ENCODE measurements at places on chromosomes 6 and 20.

DNA sequence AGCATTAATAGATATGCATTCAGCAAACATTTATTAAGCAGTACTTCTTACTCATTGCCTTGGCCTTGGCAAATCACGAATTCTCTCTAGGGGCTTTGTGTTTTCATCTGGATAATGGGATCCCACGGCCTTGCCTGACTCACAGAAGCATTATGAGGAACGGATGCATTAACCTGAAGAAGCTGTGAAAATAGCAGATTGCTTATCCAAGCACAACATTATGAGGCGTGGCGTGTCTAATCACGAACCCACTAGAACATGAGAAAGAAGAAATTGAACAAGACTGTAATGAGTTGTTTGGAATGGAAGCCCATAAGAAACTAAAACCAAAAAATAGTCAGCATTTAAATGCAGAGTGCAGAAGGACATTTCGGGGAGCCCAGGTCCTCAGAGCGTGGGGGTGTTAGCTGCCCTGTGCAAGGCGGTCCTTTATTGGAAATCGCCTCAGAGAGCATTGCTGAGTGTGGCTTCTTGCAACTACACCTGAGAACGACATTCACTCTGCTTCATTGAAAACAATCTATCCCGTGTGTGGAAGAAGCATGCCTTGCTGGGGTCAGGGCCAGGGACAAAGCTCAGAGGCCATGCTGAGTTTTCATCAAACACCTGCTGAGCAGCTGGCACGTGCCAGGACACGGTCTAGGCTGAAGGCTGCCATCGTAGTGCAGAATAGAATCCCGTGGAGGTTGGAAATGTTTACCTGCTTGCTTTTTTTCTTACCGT is 179.9 kb downstream of the ZDHHC14 start:
- DNase-seq, result no peak

DNA sequence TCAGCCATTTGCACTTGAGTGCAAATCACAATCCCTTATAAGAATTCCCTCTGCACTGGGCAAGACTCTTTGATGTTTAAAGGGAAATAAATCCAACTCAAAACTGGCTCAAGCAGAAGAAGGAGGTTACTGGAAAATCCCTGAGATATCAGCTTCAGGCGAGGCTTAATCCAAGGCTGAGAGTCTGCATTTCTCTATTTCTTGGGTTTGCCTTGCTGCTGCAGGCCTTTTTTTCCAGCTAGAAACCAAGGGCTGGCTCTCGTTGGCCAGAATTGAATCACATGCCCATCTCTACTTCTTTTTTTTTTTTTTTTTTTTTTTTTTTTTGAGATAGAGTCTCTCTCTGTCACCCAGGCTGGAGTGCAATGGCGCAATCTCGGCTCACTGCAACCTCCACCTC is 11.7 kb downstream of the HCK start:
- DNase-seq, result no peak

DNA sequence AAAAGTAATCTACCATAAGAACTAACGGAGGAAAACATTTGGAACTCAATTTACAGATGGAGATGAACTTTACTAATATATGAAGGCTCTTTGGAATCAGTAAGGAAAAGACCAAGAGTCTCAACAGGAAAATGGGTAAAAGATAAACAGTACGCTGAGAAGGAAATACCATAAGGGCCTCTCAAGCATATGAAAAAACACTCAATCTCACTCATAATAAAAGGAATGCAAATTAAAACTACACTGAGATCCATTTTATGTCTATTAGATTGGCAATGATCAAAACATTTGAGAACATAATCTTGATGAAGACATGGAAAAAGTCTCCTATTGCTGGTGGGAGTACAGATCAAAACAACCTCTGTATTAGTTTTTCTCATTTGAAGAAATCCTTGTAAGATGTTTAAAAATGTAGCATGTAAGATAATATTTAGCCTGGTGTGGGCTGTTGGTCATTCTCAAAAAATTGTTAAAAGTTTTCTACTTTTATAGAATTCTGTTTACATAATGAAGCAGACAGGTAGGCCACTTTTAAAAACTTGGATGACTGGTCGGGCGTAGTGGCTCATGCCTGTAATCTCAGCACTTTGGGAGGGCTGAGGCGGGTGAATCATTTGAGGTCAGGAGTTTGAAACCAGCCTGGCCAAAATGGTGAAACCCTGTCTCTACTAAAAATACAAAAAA is 14.5 kb downstream of the REV3L start:
- no peak for DNase-seq

- DNase-seq, result no peak
These were observed 5.8 kb upstream of the TBXT start for GRCh38 chr6:166173281-166173951.

DNA sequence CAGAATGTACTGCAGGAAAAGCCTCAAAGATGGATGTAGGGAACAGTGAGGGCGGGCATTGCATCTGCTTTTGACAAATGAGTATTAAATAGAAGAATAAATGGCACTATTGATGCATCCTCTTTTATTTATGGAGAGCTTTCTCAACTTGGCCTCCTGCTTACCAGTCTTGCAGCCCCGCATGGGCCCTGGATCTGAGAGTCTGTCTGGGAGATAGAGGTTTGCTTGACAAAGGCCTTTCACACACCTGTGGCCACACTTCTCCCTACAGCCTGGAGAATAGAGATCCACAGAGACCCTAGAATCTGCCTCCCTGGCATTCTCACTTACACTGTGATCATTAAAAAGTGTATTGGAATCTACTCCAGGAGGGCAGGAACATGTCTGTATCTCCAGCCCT is 203.8 kb upstream of the CDH4 start:
- DNase-seq, result no peak

GRCh38 chr6:149284904-149285303 is 32.6 kb upstream of the TAB2 start:
- no peak for DNase-seq

DNA sequence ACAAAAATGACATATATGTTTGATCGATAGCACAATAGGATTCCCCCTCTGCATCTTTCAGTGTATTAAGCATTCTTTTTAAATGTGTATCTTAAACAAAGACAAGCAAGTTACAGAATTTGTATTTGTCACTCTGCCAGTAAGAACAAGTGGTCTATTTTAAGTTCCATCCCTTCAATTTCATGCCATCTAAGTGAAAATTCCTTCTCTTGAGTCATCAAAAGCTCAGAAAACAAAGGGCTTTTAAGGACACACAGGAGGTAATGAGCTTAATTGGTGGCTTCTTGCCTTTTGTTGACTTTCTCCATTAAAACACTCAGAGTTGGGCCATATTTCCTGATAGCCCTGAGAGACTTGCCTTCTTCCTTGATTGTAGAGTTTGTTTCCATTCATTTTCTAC is 547.8 kb downstream of the TENT5A start:
- no peak for DNase-seq

- DNase-seq, result no peak
These were observed 108.8 kb downstream of the PPP1R14C start for GRCh38 chr6:150251566-150252186.

DNA sequence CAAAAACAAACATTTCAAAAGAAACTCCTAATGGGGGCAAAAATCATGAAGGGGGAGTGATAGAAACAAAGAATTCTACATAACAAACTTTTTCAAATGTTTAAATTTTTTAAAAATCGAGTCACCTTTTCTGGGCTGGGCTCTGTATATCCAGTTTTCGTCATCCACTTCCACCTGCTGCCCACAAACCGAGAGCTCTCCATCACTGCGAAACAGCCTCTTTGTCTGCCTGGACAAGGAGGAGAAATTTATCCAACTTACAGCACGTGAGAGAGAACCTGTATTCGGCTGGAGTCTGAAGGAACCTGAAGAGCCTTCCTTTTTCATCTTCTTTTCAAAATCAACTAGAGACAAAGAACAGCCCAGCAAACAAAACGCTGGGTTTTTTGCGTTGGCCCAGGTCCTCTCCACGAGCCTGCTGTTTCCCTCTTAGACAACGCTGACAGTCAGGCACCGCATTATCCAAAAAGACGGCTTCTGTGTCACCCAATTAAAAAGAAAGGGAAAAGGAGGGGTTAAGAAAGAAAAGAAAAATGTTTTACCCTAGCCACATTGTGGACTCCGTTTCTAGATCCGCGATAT is 72.4 kb upstream of the NHSL1 start:
- no peak for DNase-seq

DNA sequence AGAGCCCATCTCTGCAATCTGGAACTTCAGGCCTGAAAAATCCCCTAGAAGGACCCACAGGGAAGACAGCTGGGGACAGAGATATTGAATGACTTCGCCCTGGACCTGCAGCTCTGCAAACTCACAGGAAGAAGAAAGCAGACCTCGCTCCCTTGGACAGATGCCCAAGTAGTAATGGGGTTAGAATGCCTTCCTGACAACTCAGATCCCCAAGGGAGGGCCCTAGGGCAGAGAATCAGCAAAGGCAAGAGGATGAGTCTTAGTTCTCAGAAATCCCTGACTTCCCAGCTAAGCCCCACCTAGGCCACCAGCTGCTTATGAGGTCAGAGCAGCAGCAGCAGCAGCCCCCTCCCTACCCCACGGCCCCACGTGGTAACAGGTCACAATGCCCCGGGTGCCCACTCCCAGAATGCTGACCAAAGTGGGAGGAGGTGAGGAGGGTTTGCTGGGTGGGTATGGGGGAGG is at the start of gene C20orf141:
C20orf141 (plus strand) TSS at position 401 of the 465 bp plus-strand sequence. CDS start 198 bp downstream, outside the sequence.
- no peak for DNase-seq

GRCh38 chr6:43579171-43579570 is 3.2 kb downstream of the POLH start:
- DNase-seq, result no peak

DNA sequence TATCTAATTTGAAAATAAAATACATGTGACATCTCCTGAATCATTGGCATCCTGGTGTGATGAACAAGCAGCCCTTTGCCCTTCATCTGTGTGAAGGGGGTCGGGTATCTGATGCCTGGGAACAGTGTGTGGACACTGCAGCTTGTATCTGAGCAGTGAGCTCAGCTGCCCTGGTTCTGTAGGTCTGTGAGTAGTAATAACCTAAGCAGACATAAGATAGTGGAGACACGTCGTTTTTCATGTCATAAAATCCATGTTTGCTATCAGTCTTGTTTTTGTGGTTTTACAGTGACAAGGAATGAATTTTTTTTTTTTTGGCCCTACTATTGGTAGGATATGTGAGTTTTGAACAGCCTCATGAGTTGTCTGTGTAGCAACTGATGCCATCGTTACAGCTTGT is 133.0 kb downstream of the JARID2 start:
- DNase-seq, result no peak

- DNase-seq, result no peak
These were observed 63.0 kb upstream of the TXNDC5 start for GRCh38 chr6:7973584-7973983.

GRCh38 chr6:33918175-33918695 is 114.4 kb upstream of the MLN start:
- no peak for DNase-seq

DNA sequence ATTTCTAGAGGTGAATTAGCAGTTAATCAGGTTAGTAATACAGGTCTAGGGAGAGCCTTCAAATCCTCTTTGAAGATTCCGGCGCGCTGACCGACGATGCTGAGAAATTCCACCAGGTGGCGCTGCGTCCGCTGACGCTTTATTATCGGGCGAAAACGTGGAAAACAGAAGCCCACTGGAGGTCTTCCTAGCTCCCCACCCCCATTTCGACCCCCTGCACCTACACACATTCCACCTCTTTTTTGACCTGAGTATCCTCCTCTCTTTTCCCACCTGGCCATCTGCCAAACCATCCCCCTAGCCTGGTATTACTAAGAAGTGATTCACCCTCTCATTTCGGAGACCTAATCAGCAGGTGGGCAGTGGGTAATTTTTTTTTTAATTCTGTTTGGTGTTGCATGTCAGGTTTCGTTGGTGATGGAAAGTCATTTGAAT is 65.4 kb upstream of the RIN2 start:
- peak; percentile 11 for DNase-seq

- no peak for DNase-seq
These were observed 725.7 kb upstream of the FLRT3 start for GRCh38 chr20:15063081-15063480.

DNA sequence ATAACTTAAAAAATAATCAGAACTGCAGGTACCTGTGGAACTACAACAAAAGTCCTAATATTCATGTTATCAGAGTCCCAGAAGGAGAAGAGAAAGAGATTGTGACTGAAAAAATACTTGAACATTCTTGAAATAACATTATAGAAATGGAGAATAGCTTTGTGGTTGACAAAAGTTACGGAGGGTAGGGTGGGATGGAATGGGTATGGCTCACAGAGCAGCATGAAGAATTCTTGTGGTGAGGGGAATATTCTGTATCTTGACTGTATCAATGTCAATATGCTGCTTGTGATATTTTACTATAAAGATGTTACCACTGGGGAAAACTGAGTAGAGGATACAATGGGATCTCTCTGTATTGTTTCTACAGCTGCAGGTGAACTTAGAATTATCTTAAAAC is 122.5 kb downstream of the DST start:
- DNase-seq, result no peak

GRCh38 chr20:48205281-48205782 is 420.1 kb upstream of the SULF2 start:
- no peak for DNase-seq

GRCh38 chr20:5696011-5696559 is 54.1 kb upstream of the SHLD1 start:
- no peak for DNase-seq

- no peak for DNase-seq
These were observed 110.4 kb downstream of the BANF2 start for GRCh38 chr20:17810062-17810631.

DNA sequence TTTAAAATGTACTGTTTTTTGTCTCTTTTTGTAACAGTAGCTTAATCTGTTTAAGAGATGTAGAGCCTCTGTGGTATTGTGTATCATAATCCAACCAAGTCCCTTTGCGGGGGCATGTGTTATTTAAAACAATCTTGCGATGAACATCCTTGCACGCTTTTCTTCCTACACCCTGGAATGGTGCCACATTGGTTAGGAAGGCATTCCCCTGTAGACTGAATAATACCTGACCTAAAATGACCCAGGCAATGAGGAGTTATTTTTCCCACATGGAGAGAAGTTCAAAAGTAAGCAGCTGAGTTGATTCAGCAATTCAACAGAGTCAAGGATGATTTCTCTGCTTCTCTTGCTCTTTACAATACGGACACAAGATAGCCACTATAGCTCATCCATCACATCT is 142.0 kb upstream of the PMEPA1 start:
- no peak for DNase-seq

- no peak for DNase-seq
These were observed 8.2 kb upstream of the PXDC1 start for GRCh38 chr6:3759646-3760232.

DNA sequence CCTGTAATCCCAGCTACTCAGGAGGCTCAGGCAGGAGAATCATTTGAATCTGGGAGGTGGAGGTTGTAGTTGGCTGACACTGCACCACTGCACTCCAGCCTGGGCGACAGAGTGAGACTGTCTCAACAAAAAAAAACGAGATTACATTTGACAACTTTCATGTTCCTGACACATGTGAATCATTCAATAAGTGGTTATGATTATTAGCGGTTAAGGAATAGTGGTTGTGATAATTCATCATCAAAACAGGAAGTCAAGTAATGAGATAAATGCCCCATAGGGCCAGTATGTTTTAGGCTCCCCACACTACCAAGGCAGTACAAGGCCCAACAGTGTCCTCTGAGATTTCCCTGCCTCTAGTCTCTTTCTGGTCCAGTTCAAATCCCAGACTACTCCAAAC is 2.5 kb downstream of the HDDC2 start:
- DNase-seq, result no peak
